ENCODE measurements at places on chromosomes 13 and 19.

GRCh38 chr19:47020132-47020805 lies 632 bp downstream of the NPAS1 start:
- no peak for DNase-seq

GRCh38 chr13:49258089-49258796 lies 10.5 kb downstream of the CDADC1 start:
- peak; percentile 14 for DNase-seq

- no peak for DNase-seq
Observed at GRCh38 chr19:36973844-36974195, 57.7 kb downstream of the ZNF568 start.

- DNase-seq, result no peak
Observed at GRCh38 chr13:52025475-52026245, 1.2 kb downstream of the UTP14C start.

DNA sequence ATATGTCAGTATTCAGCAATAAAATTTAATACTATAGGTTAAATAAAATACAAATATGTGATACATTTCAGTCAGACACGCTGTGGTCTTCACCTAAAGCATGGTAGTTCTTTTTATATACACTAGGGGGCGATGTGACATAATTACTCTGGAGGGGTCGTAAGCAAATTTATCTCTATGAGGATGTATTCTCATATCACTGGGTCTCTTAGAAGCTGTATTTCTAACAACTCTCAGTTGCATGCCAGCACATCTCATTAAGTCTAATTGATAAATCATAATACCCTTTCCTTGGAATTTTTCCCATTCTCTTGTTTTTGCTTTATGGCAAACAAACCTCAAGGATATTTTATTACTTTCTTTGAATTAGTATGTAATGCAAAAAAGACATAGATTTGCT lies 3.9 kb upstream of the PCDH17 start:
- DNase-seq, result peak; percentile 15

- DNase-seq, result peak; percentile 16
Observed at GRCh38 chr19:36771261-36772231, 1.1 kb downstream of the ZNF850 start.

- DNase-seq, result no peak
Observed at GRCh38 chr13:46106839-46107371, 2.1 kb upstream of the CPB2 start.

- no peak for DNase-seq
Observed at GRCh38 chr13:113901231-113901630, 37.4 kb upstream of the GAS6 start.

- peak; percentile 5 for DNase-seq
Observed at GRCh38 chr19:53333066-53333462, 485 bp upstream of the ZNF845 start.

DNA sequence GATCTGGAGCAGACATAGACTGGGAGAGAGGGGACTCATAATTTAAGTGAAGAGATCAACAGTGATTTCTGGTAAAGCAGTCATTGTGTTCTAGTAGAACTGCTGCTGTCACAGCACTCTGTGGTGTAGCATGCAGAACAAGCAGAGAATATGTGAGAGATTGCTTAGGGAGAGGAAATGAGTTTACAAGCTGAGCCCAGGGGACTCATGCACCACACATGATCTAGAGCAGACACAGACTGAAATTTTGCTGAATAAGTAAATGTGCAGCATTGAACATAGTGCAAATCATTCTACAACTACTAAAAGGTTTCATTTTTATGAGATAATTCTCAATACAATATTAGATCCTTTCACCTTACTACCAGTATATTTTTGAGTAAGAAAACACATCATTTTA lies 125.7 kb downstream of the MYO16 start:
- DNase-seq, result no peak

GRCh38 chr13:101308247-101309013 lies 107.9 kb downstream of the NALCN start:
- DNase-seq, result no peak

DNA sequence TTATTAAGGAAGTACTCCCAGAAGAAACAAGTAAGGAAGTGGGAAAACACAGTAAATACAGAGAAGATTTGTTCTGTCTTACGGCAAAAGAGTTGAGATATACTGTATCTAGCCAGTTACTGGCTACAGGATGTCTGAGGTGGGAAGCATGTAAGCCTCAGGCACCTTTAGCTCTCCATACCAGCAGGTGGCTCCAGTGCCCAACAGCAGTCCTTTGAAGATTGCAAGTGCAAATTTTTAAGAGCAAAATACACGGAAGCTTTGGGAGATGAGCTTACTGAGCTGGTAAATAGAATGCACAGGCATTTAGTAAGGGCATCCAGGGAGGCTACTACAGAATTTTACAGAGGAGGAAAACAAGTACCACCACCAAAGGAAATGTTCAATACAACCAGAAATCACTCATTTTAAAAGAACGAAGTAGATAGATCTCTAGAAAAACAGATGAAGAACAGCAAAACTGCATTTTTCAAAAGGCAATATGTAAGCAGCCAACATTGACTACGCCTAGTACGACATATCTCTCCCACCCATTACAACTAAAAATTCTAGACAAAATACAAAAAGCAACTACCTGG lies 57.9 kb upstream of the VSTM2B start:
- DNase-seq, result peak; percentile 1

- no peak for DNase-seq
Observed at GRCh38 chr13:106814463-106814862, 246.5 kb upstream of the ARGLU1 start.

GRCh38 chr13:60134376-60134775 lies 29.4 kb downstream of the DIAPH3 start:
- no peak for DNase-seq

- DNase-seq, result no peak
Observed at GRCh38 chr19:43290568-43291359, 21.4 kb upstream of the PSG9 start.

DNA sequence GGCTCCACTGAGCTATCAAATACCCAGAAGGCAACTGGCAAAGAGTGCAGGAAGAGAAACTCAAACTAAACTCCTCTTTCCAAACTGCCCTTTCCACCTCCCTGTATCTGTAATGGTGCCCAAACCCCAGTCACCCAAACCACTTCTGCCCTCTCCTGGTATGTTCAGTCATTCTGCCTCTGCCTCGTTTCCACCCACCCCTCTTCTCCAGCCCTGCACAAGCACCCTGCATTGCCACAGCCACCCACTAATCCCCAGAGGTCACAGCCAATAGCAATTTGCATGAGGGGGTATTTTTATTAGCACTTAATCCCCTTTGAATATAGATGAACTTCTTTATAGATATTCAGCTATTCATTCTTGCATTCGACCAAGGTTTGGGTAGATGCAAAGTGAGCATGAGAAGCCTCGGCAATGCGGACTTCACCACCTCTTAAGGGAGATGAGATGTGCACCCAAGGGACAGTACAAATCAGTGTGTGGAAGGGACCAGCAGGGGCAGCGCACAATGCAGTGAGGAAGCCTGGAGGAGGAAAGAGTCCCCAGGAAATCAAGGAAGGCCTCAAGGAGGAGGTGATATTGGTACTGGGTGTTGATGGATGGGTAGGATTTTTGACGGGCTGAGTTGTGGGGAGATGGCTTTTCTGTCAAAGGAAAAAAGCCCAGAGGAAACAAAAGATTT lies 12.4 kb downstream of the TMEM272 start:
- DNase-seq, result peak; percentile 73

DNA sequence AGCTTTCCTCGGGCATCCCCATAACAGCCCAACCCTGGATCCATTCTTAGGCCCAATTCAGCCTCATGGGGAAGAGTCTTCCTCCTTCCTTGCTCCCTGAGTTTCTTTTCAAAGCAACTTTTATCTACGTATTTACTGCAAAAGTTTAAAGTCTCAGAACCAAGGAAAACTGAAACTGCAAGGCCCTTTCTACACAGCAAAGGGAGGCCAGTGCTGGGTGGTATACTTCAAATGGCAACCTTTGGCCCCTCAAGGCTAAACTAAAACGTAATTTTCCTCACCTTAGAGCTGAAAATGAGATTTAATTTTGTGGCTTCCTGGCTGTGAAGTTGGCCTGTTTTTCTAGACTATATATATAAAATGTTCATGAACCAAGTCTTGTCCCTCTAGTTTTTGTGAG lies 5.6 kb downstream of the CDX2 start:
- no peak for DNase-seq

DNA sequence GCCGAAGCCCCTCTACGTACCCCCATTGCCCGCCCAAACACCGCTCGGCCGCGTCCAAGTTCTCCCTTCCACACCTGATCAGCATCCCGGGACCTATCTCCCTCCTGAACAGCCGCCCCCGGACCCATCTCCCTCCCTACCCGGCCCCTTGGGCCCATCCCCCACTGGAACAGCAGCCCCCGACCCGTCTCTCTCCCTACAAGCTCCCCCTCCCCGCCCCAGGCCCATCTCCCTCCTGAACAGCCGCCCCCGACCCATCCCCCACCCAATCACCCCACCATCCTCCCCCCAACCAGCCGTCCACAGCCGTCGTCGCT lies 610 bp downstream of the ZSCAN1 start:
- DNase-seq, result no peak

DNA sequence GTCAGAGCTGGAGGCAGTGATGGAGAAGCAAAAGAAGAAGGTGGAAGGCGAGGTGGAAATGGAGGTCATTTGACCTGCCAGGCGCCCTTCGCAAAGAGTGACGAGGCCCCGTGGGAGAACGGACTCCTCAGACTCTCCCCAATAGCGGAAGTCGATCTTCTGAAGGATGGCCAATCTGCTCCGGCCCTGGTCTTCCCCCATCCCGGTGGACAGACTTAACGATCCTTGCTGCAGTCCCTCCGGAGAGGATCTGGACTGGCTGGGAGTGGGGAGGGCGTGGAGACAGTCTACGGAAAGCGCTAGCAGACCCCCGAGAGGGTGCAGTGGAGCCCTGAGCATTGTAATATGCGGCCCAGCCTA lies 11.9 kb downstream of the EPS8L1 start:
- DNase-seq, result no peak

- peak; percentile 93 for DNase-seq
Observed at GRCh38 chr13:41465241-41465847, 8.0 kb downstream of the RGCC start.
